ENCODE measurements at places on chromosomes 12 and 14.
A peak's percentile ranks its signal among the peaks of the same experiment; 100 is the strongest.

DNA sequence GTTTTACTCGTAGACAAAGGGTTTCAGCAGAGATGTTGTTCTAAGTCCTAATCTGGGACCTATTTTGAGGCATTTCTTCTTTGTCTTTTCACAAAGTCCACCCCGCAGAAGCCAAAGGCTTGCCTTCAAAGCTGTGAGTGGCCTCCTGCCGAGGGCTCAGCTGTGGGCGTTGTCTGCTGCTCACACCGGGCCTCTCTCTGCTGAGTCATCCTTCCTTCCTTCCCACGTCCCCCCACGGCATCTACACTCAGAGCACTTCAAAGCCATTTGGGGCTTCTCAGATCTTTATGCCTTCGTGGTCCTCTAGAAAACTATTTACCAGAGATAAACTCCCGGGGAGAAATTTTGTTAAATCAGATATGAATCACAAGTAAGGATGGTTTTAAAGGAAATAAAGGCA lies 115.9 kb upstream of the TMPO start:
- DNase-seq, result peak; percentile 48

DNA sequence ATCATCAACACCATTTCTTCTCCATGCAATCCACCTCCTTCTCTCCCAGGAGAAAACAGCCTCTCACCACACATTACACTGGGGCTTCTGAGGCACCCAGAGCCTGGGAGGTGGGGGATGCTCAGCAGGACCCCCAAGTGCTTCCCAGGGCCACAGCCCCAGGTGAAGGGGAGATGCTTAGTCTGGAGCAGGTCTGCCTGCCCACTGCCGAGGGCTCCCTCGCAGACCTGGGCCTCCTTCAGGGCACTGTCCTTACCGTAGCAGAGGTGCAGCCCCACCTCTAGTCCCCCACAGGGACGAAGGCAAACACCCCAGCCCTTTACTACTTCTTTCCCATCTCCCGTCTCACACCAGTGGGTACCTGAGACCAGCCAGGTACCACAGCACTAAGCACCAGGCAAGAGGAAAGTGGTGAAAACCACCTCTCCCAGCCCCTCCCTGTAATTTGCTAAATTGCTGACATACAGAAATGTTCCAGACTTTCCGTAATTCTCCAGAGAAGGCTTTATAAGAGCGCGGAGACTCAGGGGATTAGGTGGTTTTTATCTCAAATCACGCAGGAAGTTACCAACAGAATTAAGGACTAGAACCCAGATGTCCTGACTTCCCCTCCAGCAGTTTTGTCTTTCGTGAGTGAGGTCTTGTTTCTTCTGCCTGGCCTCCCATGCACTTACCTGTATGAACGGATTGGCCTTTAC lies 59.0 kb downstream of the PLEKHG3 start:
- no peak for DNase-seq

- DNase-seq, result no peak
Measured at GRCh38 chr12:42385326-42385841, 59.4 kb downstream of the PPHLN1 start.

DNA sequence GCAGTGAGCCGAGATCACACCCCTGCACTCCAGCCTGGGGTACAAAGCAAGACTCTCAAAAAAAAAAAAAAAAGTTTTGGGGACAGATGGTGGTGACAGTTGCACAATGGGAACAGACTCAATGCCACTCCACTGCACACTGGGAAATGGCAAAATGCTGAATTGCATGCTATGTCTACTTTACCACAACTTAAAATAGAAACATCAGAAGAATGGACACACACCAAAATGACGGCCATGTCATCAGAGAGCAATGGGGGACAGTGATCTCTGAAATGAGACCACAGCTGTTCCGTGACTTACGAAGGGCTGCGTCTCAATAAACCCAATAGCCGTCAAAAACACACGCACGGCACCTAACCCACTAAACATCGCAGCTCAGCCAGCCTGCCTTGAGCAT lies 13.7 kb downstream of the DDX54 start:
- no peak for DNase-seq

Measured in astrocyte of the cerebellum (primary cell).